T-helper 1 cell (primary cell): ENCODE measurements at places on chromosomes 12 and 14.

DNA sequence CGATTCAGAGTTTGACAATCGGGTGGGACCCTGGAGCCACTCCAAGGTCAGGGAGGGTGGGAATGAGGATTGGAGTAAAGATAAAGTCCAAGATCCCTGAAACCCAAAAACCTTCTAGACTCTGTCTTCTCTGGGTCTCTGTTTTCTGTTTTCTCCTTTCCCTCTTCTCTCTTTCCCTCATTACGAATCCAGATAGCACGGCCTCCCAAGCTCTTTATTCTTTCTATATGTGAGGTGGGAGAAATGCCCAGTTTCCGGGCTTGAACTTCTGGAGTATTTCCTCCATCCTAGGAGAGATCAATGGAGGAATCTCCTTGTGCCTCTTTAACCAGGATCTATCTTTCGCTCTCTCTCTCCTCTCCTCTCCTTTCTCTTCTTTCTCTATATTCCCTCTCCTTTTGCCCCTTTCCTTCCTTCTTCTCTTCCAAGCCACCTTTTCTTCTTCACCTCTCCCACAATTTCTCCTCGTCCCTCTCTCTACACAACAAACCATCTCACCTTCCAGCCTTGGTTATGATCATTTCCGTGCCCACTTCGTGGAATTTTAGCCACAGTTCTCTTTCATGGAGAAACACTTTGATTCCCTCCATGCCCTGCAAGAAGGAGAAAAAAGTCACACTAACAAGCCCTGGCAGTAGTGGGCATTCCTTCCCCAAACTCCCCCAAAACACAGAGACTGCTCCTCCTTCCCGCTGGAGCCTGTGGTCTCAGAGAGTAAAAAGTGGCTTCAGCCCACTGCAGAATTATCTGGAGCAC is 4.4 kb downstream of the TBX5 start:
- DNase-seq, result no peak

GRCh38 chr12:130872179-130873096 is 572 bp downstream of the RAN start:
- peak; percentile 15 for DNase-seq

- no peak for DNase-seq
Measured at GRCh38 chr14:74616507-74616906, 4.5 kb upstream of the LTBP2 start.

GRCh38 chr12:1918081-1918883 is at the start of gene CACNA2D4:
Gene CACNA2D4 (minus strand): TSS chr12:1918652. CDS start chr12:1918473, 179 bp downstream.
- DNase-seq, result no peak

- DNase-seq, result no peak
Measured at GRCh38 chr12:28034271-28034670, 61.7 kb upstream of the PTHLH start.

DNA sequence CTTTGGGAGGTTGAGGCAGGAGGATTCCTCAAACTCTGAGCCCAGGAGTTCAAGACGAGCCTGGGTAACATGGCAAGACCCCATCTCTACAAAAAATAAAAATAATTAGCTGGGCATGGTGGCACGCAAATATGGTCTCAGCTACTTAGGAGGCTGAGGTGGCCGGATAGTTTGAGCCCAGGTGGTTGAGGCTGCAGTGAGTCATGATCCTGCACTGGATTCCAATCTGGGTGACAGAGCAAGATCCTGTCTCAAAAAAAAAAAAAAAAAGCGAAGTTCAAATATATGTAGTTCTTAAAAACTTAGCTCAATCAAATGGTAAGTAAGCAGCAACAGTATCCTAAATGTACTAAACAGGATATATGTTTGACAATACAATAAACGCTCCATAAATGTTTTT is 85.5 kb upstream of the SSTR1 start:
- DNase-seq, result no peak
